Body of pancreas (tissue), 4 donors: ENCODE measurements at places on chromosomes 5 and 9. TPM values are rescaled to one million over a fixed set of nuclear protein-coding genes. Genes with fewer than 3 reads are reported as not detected.

DNA sequence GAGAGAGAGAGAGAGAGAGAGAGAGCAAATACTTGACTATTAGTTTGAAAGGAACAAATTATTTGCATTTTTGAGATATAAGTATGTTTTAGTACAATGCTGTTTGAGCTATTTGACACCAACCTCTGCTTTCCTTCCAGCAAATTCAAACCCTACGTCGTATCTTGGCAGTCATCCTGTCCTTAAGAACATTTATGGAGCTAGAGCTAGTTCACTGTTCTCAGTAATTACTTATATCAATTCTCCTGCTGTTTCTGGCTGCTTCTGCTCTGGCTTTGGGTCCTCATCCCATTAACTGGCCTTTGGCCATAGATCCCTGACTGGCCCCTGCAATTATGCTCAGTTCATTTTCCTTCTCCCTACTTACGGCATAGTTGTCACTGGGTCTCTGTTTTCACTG, 19.9 kb upstream of the ERAP2 start:
- DNase-seq = no peak

DNA sequence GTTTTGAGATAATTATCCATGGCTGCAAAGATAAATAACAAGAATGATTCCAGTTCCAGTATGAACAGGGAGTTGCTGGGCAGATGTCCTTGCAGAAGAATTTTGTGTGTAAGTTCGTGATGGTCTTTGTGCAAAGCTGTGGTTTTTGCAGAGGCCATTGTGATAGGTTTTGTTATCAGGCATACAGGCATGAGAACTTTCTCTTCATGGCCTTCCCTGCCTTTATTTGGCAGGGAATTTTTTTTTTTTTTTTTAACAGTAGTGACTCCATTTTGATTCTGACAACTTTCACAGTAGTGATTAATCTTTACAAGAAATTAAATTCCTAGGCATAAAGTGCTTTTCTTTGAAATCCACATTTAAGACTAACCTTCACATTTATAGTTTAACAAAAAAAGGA, 1999.5 kb upstream of the CDH6 start:
- DNase-seq = no peak

- DNase-seq = no peak
These were observed 33.2 kb downstream of the DIAPH1 start for GRCh38 chr5:141585594-141585993.

DNA sequence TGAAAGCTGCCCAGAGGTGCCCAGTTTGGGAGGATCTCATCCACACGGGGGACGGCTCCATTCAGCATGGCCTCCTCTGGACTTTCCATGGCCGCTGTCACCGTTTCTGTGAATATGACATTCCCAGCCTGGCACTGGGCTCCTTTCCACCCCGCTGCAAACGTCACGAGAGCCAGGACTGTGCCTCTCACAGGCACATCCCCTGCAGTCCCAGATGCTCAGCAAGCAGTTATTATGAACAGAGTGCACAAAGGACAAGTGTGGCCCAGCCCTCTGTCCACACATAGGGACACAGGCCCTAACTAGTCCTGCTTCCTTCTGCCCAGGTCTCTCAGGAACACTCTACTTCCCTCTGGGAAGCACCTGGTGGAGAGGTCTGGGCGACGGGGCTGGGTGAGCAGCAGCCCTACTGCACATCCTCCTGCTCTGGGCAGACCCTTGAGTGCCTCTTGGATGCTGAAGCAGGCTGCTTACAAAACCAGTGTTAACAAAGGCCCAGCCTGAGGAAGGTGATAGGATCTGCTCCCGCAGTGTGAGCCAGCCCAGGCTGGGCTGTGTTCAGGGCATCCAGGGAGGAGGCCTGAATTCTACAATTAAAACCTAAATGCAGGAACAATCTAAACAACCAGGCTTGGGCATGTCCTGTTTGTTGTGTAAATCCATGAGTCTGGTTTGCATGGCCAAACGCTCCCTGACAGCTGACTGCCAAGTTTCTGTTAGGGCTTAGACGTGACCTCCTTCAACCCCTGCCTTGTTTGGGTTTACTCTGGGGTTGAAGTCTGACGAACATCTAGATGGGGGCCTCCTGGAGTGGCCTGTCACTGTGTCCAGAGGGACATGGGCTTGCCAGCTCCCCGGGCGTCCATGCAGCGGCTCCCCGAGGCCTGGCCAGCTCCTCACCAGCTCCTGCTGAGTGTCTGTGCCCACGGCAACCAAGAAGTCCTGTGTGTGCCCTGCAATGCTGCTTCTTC, 269.8 kb downstream of the GADD45G start:
- DNase-seq = peak; percentile 7

DNA sequence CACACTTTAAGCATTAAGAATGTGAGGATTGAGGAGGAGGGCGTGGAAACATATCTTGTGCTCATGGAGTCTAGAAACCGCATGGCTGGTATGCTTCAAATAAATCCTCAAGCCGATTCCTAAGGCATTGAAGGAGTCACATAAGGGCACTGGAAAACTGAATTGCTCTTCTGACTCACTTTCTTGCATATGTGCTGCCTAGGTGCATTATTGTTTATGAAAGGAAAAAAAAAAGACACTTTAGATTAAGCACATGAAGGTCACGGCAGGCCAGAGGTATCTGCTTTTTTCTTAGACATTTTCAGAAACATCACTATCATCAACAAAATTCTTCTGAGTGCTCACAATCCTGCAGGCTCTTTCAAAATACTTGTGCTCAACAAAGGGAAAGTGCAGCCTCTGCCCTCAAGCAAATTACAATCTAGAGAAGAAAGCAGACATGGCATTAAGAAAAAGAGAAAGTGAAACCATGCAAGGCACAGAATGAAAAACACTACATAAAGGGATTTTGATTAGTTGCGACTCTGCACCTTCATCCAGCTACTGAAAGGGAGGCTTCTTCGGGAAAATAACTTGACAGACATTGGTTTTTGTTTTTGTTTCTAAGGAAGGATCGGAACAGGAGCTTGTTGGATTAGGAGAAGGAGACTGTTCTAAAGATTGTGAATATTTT, 2117.6 kb downstream of the MAT2B start:
- no peak for DNase-seq

GRCh38 chr5:111107371-111107770, 15.2 kb downstream of the WDR36 start:
- DNase-seq = no peak

- no peak for DNase-seq
These were observed 3.6 kb upstream of the NR5A1 start for GRCh38 chr9:124510650-124511425.

- no peak for DNase-seq
These were observed 10.8 kb upstream of the PLIN2 start for GRCh38 chr9:19138084-19138483.

SPTLC1 gene
- 36.1 TPM for total RNA-seq

DNA sequence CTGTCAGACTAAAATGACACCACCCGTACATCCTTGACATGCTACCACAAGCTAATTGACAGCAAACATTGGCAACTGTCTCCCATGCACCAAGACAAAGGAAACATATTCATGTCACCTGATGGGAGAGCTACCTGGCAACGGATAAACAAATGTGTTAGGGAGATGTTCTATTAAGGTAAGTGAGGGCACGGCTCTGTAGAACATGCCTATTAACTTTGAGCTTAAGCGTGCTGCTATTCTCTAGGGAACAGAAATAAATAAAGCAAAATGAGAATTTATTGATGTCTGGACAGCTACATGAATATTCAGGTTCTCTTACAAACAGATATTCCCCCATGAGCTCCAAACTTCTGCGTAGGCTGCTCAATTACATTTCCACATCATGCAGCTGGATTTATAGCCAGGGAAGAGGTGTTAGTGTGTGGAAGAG, 361.4 kb upstream of the RFX3 start:
- DNase-seq = no peak

DNA sequence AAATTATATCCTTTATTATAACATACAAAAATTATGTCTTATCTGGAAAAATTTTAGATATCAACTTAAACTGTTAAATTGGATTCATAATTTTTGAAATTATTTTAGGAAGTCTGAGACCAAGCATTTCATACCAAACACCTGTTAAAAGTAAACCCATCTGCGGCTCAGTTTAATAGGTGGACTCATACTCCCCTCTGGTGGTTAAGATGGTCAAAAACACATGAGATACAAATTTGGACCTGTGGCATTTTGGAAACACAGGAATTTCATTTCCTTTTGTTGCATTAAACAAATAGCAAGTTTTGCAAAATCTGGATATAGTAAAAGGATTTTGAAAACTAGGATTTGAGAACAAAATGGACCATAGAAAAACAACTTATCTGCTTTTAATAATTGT, 53.7 kb downstream of the RGMB start:
- no peak for DNase-seq

SLCO6A1 gene
- not detected for total RNA-seq

DNA sequence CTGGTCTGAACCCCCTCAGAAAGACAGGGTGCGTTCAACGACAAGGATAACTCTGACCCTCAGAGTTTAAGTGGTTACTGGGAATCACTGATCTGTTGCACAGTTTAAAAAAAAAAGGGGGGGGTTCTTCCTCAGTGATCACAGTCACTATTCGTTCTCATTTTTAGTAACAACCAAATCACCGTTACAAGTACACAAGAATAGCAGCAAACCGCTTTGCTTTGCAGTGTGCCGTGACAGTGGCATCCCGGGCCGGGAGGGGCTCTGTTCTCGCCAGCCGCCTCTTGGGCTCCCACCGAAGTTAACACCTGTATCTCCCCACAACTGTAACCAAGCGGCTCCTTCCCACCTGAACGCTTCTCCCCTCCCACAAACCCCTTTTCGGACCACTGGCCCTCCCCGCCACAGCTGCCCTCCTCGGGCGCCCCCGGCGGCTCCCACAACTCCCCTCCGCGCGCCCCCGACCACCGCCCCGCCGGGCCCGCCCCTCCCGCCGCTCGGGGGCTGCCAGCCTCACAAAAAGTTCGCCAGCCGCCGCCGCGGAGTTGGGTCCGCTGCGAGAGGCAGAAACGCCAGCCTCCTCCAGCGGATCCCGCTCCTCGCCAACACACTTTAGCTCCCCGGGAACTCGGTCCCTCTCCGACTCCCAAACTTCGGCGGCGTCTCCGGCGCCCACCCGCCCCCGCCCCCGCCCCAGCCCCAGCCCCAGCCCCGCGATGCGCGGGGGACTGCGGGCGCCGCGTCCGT, 1.2 kb downstream of the SSBP2 start:
- peak; percentile 21 for DNase-seq

DNA sequence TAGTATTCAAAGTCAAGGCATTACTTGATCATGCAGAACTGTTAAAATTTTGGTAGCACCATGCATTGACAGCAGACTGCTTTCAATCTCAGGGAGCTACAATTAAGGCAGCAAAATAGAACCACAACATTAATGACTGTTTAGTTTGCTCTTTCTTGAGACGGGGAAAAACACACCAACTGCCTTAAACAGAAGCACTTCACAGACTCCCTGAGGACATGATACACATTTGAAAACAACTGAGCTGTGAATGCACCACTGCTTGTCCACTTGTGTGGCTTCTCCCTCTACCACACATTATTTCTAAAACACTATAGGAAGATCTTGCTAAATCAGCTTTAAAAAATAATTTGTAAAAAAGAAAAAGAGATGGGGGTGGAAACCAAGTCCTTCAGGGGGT, 79.6 kb upstream of the MAST4 start:
- no peak for DNase-seq

DNA sequence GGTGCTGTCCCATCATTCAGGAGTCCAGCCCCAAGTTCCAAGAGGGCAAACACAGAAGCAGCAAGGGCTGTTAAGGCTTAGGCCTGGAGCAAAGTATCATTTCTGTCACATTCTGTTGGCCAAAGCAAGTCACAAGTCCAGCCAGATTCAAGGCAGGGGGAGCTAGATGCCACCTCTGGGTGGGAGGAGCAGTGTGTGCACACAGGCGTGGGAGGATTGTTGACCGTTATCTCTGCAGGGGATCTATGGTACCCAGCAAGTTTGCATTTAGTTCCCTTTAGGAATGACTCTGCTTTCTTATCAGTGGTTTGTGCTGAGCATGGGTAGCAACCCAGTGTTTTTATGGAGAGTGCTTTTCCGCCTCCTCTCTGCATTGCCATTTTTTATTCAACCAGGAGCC, 278.9 kb downstream of the NR3C1 start:
- no peak for DNase-seq

GRCh38 chr9:12880406-12881015, 105.7 kb downstream of the LURAP1L start:
- no peak for DNase-seq

GRCh38 chr5:149156435-149157083, 15.3 kb downstream of the ABLIM3 start:
- no peak for DNase-seq

HTR4 gene
- total RNA-seq = not detected

GRCh38 chr5:73946919-73947602, 321.1 kb downstream of the ARHGEF28 start:
- DNase-seq = no peak

TMEM232 gene
- 1.3 TPM for total RNA-seq

GRCh38 chr5:97476852-97477534, 293.9 kb upstream of the RIOK2 start:
- no peak for DNase-seq

GRCh38 chr9:13705918-13706317, 426.4 kb upstream of the MPDZ start:
- DNase-seq = peak; percentile 20

FER gene
- 13.2 TPM for total RNA-seq

FAM153A gene
- 1.8 TPM for total RNA-seq

DNA sequence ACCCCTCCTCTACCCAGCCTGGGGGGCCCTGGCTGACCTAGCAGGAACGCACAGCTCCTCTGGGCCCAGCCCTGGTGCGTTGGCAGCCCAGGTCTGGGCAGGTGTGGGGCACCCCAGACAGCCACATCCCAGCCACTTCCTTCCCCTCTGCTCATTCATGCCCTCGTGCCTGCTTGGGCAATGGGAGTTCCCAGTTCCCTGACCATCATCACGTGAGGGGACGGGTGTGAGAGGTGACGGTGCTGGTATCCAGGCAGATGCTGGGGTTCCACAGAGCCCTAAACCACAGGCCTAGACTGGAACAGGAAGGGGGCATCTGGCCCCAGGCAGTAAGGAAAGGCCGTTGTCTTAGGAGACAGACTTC, 8.4 kb downstream of the RALGDS start:
- DNase-seq = peak; percentile 39

- DNase-seq = no peak
These were observed 185.5 kb downstream of the TAF11L14 start for GRCh38 chr5:17819783-17820182.

GRCh38 chr5:6736524-6737042, 23.4 kb downstream of the TENT4A start:
- DNase-seq = no peak

DNA sequence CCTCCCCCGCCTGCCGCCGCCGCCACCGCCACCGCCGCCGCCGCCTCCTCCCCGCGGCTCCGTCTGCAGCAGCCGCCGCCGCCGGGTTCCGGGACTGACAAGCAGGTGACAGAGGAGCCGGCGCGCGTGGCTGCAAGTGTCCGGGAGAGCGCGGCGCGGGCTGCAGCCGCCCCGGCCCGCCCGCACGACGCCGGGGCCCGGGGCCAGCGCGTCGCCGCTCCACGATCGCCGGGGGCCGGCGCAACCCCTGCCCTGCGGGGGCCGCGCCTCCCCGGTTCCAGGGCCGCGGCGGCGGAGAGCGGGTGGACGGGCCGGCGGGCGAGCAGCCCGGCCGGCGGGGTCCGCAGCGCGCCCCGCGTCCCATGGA, 343 bp downstream of the LMX1B start:
- peak; percentile 40 for DNase-seq
